ENCODE measurements at places on chromosomes 11 and 22. TPM values are rescaled to one million over a fixed set of nuclear protein-coding genes. Genes with fewer than 3 reads are reported as not detected.
A peak's percentile ranks its signal among the peaks of the same experiment; 100 is the strongest.

DNA sequence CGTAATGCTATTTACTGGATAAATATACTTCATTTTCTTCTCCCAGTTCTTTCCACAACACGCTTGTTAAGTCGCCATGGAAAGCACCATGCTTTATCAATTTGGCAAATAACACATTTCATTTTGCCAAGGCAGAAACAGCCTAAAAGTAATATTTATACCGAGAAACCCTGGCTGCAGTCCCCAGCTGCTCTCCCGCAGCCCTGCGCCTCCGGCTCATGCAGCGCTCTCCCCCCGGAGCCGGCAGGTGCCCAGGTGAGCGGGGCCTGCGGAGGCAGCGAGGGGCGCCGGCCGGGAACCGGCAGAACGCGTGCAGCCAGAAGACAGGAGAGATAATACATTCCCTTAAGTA is 681 bp upstream of the ARHGEF12 start:
- no peak for DNase-seq

GRCh38 chr22:46436595-46437175 is 100.7 kb downstream of the CELSR1 start:
- DNase-seq = no peak

DNA sequence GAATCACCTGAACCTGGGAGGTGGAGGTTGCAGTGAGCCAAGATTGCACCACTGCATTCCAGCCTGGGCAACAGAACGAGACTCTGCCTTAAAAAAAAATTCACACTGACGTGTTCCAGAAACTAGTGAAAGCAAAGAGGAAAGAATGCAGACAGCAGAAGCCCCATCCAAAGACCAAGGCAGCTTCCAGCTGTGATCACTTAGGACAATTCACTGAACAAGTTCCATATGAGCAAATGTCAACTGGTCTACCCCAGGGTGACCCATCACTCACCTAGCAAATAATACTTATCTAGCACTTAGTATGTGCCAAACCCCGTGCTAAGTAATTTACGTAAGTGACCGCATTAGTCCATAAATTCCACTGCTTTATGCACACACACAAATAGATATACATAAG is 138.9 kb downstream of the LARGE1 start:
- DNase-seq = no peak

- no peak for DNase-seq
These were observed 9.5 kb upstream of the PKNOX2 start for GRCh38 chr11:125155100-125155444.

GRCh38 chr11:121479698-121480238 is 27.0 kb upstream of the SORL1-AS1 start:
- no peak for DNase-seq

DNA sequence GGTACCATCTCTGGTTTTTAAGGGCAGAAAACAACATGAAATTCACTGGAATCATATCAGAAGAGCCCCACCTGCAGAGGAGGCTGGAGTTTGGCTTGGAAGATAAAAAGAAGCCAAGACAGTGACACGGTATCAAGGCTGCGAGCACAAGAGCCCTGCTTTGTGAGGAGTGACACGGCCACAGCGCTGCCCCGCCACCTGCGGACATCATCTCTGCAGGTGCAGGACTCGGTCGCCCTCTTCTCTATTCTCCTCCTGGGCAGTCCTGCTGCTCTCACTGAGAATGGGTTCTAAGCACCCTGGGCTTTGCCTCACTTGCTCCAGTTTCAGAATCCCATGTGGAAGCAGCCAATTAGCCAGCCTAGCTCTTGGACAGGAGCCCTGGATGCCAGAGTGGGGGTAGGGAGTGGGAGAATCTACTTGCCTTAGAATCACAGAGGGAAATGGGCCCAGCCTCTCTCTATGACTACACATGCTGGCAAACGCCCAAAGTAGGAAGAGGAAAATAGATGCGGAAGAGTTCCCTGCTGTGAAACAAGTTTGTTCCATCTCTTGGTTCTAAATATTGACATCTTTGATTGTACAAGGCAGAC is 17.1 kb downstream of the APOL4 start:
- no peak for DNase-seq

DNA sequence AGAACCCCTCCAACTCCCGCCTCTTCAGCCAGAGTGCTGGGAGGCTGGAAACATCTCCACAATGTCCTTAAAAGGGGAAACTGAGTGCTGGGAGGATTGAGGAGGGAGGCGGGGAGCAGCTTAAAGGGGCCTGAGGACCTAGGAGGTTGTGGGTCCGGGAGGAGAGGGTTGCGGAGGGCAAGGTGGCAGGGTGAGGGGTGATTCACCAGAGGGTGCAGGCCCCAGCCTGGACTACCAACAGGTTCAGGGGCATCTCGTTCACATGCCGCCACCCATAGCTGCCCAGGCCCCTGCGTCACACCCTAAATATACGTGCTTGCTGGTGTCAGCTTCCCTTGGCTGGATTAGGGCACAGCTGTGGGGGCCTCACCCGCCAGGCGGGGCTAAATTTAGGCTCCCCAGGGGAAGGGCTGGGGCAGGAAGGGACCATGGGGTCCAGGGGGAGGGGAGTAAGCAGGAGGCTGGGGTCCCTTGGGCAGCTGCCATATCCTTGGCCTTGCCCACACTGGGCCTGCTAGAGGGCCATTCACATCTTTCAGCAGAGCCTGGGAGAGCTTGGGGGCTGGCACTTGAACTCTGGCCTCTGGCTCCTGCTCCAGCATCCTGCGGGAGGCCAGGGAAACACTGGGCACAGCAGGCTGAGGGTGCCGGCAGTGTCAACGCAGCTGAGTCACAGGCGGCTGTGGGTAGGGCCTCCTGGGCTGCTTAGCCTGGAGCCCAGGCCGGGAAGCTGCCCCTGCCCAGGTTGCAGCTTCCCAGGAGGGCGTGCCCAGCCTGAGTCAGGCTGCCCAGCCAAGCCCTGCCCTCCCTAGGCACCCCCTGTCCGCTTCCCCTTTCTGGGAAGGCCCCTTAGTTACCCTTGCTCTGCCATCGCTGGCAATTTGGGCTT is 1.3 kb downstream of the EHBP1L1 start:
- peak; percentile 78 for DNase-seq

DNA sequence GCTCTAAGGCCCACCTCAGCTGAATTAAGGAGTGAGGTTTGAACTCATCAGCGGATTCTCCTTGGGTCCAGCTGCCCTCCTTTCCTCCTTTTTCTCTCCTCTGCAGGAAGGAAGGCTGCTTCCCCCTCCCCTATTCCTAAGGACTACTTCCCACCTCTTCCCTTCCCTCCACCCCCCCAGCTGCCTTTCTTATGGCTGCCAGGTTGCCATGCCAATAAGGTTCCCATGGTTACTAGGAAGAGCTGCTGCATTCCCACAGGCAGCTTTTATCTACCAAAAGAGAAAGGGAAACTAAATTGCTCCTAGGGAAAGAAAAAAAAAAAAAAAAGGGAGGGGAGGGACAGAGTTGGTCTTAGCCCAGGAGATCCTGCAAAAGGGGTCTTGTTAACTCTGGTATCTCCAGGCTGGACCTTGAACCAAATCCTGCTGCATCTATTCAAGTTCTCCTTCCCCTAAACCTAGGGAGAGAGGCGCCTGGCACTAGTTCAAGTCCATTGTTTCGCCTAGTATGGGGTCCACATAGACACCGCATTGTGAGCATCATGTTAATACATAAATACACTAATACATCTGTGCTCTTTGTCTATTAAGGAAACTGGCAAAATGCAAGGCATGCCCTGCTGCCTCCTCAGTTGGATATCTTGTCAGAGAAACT is 21.2 kb upstream of the FEZ1 start:
- DNase-seq = no peak

DNA sequence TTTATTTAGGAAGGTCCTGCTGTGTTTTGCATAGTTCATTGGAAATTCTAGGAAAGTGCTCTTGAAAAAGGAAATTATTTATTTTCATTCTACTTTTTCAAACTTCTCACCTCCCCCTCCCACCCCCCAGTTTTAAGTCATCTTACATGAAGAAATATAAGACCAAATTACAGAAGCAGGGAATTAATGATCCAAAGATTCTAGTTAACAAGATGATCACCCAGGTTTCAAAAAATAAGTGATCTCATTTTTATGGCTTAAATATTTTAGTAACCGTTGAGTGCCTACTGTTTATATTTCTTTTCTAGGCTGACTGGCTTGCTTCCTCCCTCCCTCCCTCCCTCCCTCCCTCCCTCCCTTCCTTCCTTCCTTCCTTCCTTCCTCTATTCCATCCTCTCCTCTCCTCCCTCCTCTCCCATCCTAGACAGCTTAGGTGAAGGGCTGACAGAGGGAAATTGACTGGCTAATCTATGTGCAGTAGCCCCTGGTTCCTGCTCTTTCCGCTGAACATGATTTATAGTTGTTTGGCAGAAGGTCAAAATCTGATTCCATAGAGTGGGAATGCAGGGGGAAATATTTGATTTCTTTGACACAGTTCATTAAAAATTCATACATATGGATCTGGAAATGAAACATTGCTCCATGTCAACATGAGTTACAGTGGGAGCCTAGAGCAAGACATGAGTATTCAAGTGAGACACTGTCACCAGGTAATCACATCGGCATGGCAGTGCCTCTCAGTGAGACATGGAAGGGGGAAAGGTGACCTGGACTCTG is 123.4 kb downstream of the COMMD9 start:
- no peak for DNase-seq

GRCh38 chr22:36922711-36923110 is 9.3 kb downstream of the CSF2RB start:
- no peak for DNase-seq

GRCh38 chr22:41146573-41146972 is 54.2 kb downstream of the EP300 start:
- no peak for DNase-seq

DNA sequence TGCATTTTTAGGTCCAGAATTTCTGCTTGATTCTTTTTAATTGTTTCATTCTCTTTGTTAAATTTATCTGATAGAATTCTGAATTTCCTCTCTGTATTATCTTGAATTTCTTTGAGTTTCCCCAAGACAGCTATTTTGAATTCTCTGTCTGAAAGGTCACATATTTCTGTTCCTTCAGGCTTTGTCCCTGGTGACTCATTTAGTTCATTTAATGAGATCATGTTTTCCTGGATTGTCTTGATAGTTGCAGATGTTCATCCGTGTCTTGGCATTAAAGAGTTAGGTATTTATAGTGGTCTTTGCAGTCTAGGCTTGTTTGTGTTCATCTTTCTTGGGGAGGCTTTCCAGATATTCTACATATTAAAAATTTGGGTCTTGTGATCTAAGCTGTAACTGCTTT is 694.8 kb upstream of the CCDC179 start:
- no peak for DNase-seq

GRCh38 chr11:61482513-61482912 is 26.0 kb upstream of the LRRC10B start:
- peak; percentile 57 for DNase-seq

DNA sequence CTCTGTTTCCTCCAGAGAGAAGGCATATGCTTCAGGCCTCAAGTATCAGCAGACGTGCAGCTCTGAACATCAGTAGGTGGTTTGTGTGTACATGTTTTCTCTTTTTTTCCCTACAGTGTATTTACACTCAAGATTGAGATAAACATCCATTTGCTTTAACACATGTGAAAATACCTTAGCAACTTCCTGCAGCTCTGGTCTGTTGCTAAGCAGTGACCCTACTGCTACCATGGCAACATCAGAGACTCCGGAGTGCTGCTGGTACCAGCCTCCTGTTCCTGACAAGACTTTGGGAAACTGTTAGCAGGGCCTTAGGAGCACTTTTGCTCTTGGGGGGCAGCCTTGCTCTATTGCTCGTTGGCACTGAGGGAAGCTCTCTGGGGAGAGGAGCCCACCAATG is 221.2 kb upstream of the PLET1 start:
- no peak for DNase-seq

GRCh38 chr11:125892071-125892470 is 4.6 kb downstream of the HYLS1 start:
- DNase-seq = no peak

DNA sequence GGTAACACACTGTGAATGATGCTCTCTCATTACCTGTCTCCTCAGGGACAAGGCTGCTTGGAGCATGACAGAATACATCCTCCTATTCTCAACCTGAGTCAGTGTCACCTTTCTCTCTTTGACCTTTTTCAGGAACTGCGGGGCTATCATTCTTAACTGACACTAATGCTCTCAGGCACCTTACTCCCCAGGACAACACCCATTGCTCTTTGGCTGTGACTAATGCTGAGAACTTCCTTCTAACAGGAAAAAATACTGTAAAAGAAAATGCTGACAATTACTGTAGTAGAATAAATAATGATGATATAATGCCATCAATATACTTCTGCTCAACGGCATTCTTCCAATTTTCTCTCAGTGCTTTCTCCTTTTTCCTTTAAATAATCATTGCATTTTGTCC is 2082.7 kb upstream of the RAG2 start:
- no peak for DNase-seq

GRCh38 chr22:24178502-24179440 is 2.5 kb upstream of the SUSD2 start:
- DNase-seq = no peak

GRCh38 chr11:7501251-7501650 is 12.5 kb upstream of the PPFIBP2 start:
- DNase-seq = no peak

GRCh38 chr11:110050201-110050506 is 43.0 kb upstream of the ZC3H12C start:
- no peak for DNase-seq

- DNase-seq = peak; percentile 75
These were observed 12.9 kb downstream of the STARD10 start for GRCh38 chr11:72781063-72781312.

Gene POTEH
- total RNA-seq = not detected

Gene SESN3
- 5.6 TPM for total RNA-seq

Gene SCGB1C1
- not detected for total RNA-seq

Gene CASP12
- not detected for total RNA-seq

Gene GDPD5
- total RNA-seq = 7.0 TPM

Gene MRPL16
- total RNA-seq = 51.2 TPM

Gene DKK3
- total RNA-seq = 11.9 TPM

Gene MS4A15
- not detected for total RNA-seq

Gene KRTAP5-10
- not detected for total RNA-seq

Gene LRRC56
- total RNA-seq = 2.2 TPM

Gene FBXO3
- 24.3 TPM for total RNA-seq

Gene NAALADL1
- not detected for total RNA-seq

Gene C11orf16
- not detected for total RNA-seq

Gene LINC01488
- not detected for total RNA-seq

Gene AGBL2
- 3.2 TPM for total RNA-seq

Gene NR1H3
- 11.4 TPM for total RNA-seq

Gene EXT2
- 67.3 TPM for total RNA-seq

Gene IGLL1
- not detected for total RNA-seq

Gene APOL5
- not detected for total RNA-seq

Gene ROBO3
- total RNA-seq = 0.69 TPM
